ENCODE measurements at places on chromosomes 4 and X. TPM values are rescaled to one million over a fixed set of nuclear protein-coding genes. Genes with fewer than 3 reads are reported as not detected.

GRCh38 chr4:158496030-158496741 is 25.5 kb upstream of the RXFP1 start:
- H3K4me3 ChIP-seq: no peak overlapping the region
- peaks cover 10% of the 10 kb centered on the region for H3K27me3 ChIP-seq
- no peak for DNase-seq

DNA sequence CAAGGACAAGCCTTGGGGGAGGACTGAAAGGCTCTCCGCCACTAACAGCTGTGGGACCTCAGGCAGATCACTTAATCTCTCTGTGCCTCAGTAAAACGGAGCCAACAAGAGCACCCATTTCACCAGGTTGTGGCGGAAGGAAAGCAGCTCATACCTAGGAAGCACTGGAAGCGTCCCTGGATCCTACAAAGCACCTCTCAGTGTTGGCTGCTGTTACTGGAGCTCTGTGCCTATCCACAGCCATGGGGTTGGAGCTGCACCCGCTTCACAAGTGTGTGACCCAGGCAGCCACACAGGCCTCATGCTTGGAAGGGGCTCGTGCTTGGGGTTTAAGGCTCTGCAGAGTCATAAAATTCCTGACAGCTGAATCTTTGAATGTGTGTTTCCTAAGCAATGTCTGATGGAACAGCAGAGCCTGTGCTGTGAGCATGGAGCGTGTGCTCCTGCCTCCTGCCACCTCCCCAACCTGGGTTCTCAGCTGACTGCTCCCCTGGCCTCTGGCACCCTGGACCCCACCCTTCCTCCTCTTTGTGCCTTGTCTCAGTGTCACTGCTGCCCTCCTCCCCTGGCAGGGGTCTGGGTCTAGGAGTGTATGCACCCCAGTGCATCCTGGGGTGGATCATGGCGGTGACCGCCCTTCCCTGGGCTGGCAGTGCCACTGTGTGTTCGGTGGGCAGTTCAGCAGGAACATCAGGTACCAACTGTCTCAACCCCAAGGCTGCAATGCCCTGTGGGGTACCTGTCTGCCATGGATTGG is 14.4 kb upstream of the MAN2B2 start:
- peaks cover 92% of the 10 kb centered on the region for H3K27me3 ChIP-seq
- DNase-seq: no peak
- H3K4me1 ChIP-seq: no peaks in the 10 kb centered on the region
- H3K4me3 ChIP-seq: no peak overlapping the region
- no peaks in the 10 kb centered on the region for H3K36me3 ChIP-seq
- no peak overlapping the region for H3K27ac ChIP-seq

PPP1R2C gene
- total RNA-seq: not detected

GRCh38 chr4:32268863-32269262 is 1548.7 kb downstream of the PCDH7 start:
- H3K27me3 ChIP-seq: no peaks in the 10 kb centered on the region
- H3K4me1 ChIP-seq: peaks cover 11% of the 10 kb centered on the region
- no peaks in the 10 kb centered on the region for H3K36me3 ChIP-seq
- no peak overlapping the region for H3K4me3 ChIP-seq
- no peak for DNase-seq
